ENCODE measurements at places on chromosomes 6 and 20.
A peak's percentile ranks its signal among the peaks of the same experiment; 100 is the strongest.

- no peak for DNase-seq
Observed at GRCh38 chr6:165574220-165575157, 88.6 kb downstream of the PDE10A start.

DNA sequence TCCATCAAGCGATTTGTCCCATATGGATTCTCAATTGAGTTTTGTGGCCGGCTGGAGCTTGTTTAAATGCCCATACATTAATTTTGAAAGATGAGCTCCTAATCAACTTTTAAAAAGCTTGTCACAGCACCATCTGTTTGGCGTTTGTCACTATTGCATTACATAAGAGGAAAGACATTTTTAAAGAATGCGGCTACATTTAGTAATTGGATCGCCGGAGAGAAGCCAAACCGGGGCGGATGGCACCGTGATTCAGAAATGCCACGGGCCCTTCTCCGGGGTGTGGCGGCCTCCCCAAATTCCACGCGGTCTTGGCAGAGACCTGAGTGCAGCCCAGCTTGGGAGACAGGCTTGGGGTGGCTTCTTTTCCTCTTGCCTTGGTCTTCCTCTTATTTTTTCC is 67.7 kb upstream of the ZNFX1 start:
- no peak for DNase-seq

DNA sequence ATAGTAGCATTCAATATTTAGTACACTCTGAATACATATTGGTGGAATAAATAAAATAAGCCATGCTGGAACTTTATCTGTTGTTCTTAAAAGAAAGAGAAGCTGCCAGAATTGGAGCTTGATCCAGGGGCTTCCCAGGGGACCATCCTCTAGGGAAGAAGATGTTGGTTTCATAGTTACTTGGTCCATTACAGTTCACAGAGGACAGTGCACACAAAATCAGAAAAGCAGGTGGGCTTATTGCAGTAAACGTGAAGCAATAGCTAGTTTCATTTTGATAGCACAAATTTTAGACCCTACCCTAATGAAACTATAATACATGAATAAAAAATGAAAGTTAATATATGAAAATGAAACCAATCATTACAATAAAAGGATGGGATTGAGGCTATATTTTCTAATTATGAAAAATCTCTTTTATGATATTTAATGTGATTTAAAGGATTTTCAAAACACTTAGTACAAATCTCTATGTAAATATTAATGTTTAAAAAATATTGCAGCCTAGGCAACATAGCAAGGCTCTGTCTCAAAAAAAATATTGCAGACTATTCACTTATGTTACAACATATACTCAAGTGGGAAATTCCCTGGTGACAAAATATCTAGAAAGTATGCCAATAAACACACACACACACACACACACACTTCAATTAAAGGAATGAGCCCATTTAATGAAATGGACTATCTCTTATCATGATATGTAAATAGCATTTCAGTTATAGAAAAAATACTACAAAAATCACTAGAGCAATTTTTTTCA is 227.0 kb upstream of the MARCKS start:
- no peak for DNase-seq

DNA sequence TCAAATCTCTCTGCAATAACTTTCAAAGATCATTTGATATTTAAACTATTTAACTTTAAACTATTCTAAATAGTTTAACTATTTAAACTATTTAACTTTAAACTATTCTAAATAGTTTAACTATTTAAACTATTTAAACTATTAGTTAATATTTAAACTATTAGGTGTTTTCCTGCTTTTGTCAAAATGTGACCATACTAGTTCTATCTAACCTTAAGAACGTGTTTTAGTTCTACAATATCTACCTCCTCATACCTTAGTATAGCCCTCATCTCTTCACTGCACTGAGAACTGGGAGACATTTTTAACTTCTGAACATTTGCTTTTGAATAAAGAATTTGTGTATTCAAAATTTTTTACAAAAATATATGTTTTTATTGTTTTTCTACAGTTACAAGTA is 429.1 kb downstream of the ADGRB3 start:
- DNase-seq, result no peak

- no peak for DNase-seq
Observed at GRCh38 chr6:13924949-13925881, at the start of gene RNF182. Gene RNF182, plus strand, starts transcription at chr6:13924952. Its CDS starts 52,168 bp downstream, at chr6:13977120.

- DNase-seq, result no peak
Observed at GRCh38 chr6:123901436-123901835, 97.8 kb downstream of the NKAIN2 start.

GRCh38 chr6:33211666-33212422 is 3.5 kb downstream of the RING1 start:
- no peak for DNase-seq

DNA sequence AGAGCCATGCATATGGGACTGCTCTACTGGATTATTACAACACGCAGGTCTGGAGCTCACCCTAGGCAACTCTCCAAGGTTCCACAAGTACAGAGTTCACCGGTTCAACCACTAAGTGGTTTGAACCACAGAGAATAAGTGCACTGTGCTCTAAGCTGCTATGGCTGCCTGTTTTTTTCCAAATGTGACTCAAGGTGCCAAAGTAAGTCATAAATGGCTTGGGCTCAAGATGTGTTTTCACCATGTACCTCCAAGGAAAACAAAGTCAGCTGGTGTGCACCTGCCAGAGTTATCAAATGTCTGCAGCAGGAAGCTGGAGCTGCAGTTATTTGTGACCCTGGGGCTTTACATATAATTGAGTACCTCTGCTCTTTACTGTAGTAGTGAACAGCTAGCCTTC is 76.7 kb downstream of the PREP start:
- no peak for DNase-seq

GRCh38 chr20:62924442-62925075 is 1.7 kb downstream of the DIDO1 start:
- no peak for DNase-seq

GRCh38 chr20:36925234-36925633 is 26.3 kb downstream of the SAMHD1 start:
- DNase-seq, result no peak

GRCh38 chr6:128886706-128887105 is 3.8 kb downstream of the LAMA2 start:
- no peak for DNase-seq

DNA sequence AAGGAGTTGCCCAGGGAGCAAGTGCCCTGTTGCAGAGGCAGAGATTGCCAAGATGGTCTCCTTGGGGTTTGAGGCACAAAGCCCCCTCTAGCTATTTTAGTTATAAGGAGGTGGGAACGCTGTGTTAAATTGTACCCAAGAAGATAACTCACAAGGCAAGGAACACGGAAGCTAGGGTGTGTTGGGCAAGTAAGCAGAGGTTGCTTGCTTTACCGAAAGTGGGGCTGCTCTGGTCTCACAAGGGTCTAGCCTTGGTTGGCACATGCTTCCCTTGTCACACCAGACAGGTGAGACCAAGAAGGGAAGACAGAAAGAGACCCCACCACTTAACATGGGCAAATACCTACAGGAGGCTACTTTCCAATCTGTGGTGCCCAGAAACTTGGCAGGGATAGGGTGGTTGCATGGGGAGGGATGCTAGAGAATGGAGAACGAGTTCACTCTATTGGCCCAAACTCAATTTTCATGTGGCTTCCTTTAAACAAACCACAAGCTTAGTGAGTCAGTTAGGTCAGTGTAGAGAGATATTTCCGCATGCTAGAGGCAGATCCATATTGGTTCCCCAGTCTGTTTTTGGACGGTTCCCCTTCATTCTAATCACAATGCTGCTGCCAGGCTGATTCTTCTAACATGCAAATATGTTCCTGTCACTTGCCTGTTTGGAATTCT is 42.4 kb downstream of the PLAGL1 start:
- DNase-seq, result no peak

DNA sequence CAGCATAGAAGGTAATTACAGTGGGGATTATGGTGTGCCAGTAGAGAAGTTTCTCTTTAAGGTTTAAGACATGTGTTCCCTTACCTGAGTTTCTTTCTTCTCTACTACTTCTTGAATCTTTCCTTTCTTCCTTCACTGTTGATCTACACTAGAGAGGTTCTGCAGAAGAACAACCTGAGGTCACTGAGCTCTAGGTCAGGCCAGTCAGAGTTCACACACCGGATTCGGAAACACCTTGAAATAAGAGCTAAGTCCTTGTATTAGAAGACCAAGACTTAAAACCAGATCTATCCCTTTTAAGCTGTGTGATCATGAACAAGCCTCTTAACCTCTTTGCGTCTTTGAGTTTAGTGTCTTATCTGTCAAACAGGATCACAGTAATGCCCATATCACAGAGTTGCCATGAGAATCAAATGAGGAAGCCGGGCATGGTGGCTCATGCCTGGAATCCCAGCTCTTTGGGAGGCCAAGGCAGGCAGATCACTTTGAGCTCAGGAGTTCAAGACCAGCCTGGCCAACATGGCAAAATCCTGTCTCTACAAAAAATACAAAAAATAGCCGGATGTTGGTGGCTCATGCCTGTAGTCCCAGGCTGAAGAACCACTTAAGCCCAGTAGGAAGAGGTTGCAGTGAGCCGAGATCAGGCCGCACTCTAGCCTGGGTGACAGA is 22.0 kb upstream of the TGM3 start:
- no peak for DNase-seq

DNA sequence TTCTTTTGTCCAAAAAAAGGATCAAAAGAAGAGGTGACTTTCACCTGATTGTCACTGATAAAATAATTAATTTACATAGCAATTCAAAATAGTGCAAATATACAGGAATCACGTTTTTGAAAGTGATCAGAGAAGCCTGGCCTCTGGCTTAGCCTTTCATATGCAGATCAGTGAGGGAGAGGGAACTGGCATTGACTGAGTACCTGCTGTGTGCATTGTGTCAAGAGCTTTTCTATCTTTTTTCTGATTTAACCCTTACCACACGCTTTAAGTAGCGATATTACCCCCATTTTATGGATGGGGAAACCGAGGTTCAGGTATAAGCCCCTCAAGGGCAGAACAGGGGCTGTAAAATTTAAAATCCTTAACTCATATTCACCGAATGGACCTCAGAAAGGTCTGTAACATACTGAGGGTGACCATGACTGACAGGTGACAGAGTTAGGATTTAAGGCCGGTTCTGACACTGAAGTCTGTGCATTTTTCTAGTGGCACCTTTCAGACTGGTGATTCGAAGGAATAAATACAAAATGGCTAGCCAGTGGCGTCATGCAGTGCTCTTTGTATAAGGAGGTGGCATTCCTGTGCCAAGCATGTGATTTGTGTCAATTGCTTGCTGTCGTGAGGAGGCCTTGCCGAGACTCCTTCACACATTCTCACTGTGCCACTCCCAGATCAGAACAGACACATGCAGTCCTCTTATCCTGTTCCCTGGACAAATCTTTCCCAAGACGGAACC is 310.2 kb downstream of the TSHZ2 start:
- DNase-seq, result no peak

- no peak for DNase-seq
Observed at GRCh38 chr6:133179481-133179880, 61.7 kb upstream of the EYA4 start.

- no peak for DNase-seq
Observed at GRCh38 chr6:41557335-41557734, 11.2 kb downstream of the FOXP4 start.

GRCh38 chr6:21613809-21614208 is 20.3 kb downstream of the SOX4 start:
- no peak for DNase-seq

- no peak for DNase-seq
Observed at GRCh38 chr6:40334496-40335270, 252.5 kb downstream of the LRFN2 start.

DNA sequence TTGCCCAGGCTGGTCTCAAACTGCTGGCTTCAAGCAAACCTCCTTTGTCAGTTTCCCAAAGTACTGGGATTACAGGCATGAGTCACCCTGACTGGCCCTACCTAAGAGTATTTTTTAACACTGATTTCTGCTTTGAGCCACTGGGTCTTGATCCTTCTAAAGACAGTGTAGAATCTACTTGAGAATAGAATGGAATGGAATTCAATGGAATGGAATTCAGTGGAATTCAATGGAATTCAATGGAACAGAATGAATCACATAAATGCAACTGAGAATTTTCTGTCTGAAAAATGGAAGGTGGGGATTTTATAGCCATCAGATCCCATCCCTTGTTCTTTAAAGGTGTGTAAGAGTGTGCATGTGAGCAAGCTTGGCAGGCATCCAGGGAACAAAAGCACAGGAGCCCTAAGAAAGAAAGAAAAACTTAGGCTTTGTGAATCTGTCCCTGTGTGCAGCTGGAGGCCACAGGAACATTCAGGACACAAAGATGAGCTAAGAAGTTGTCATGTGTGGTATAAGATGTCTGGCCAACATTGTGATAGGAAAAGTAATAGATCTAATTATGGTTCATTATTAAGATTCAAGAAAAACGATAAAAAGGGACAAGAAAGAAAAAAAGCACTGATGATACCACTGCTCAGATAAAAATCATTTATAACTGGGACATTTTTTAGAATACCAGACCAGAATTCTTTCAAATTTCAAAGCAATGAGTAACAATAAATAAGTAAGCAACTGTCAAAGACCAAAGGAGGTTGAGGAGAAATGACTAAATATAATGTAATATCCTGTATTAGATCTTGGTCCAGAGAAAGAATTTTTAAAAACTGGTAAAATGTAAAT is 681.0 kb upstream of the GJE1 start:
- no peak for DNase-seq

GRCh38 chr6:82568290-82568993 is 204.8 kb downstream of the TPBG start:
- peak; percentile 38 for DNase-seq

DNA sequence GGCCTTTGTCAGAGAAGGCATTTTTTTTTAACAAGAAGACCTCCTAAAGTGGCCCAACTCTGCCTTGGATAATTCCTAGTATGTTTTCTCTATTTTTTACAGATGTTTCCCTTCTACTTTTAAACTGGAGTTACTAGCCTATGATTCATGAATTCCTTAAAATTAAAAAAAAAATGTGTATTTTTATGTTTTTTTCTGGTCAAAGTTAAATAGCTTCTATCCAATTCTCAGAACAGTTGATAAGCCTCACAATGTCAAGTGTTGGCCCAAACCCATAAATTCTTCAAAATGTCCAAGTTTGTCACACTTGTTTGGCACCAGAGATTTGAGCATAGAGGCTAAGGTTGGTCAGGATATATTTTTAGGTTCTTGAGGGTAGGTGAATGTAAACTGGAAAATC is 64.0 kb downstream of the JAG1 start:
- DNase-seq, result no peak

DNA sequence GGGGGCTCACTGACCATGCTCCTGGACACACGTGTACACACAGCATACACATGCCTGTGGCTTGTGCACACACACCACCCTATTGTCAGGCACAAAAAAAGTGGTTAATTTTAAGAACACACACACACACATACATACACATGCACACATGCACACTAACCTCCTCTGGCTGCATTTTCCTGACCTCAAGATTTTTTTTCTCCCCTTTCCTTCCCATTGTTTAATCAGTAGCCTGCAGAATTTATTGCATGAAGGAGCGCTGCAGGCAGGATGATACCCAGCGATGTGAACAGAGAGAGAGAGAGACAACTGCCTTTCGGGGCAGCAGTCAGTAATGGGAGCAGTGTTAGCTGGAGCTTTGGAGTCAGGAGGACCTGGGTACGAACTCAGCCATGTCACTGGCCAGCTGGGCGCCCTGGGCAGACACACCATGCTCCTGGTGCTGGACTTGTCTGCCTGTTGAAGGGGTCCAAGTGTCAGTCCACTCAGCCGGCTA is 990 bp upstream of the TRAF3IP2 start:
- DNase-seq, result no peak

Measured in NCI-H2081 treated with DMSO at 0.1 percent for 48 hours (cell line).